OCI-LY7 (cell line): ENCODE measurements at places on chromosomes 12 and 14.

- no peak for DNase-seq
These were observed 67.9 kb upstream of the BEGAIN start for GRCh38 chr14:100654814-100655740.

- no peak for DNase-seq
These were observed 617.6 kb downstream of the TRHDE start for GRCh38 chr12:72889791-72890190.

- DNase-seq, result no peak
These were observed 216.1 kb downstream of the MSRB3 start for GRCh38 chr12:65494537-65494936.

DNA sequence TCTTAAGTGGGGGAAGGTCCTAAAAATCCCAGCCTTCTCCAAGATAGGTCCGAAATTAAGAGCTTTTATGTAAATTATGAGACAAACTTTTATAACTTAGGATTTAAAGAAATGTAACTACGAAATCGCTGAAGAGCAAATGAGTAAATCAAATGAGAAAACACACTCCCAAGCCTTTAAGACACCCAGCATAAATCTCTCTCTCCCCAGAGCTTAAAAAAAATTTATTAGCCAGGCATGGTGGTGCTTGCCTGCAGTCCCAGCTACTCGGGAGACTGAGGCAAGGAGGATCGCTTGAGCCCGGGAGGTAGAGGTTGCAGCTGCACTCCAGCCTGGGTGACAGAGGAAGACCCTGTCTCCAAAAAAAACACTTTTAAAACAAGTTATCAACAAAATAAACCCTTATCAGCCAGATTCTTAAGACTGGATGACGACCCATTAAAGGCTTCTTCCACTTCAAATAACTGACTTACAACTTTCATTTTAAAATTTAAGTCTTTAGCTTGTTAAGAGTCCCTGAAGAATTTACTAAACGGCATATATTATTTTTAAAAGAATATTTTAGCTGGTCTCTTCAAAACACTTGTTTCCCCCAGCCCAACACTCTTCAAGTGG lies 3.2 kb downstream of the PTGES3 start:
- no peak for DNase-seq

DNA sequence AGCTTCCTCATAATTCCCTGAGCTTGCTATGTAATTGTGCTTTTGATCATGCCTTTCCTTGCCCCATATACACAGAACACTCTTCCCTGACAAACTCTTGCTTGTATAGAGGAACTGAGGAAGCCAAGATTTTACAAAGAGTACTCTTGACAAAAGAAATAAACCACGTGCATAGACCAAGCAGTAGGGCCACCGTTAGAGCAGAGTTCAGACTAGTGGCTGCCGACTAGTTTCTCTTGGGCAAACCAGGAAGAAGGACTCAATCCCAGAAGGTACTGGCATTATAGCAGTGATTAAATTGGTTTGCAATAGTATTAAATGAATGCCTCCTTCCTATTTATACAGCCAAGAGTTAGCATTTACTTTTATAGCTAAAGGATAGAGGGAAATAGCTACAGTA lies 146.1 kb downstream of the RAD51B start:
- DNase-seq, result no peak

DNA sequence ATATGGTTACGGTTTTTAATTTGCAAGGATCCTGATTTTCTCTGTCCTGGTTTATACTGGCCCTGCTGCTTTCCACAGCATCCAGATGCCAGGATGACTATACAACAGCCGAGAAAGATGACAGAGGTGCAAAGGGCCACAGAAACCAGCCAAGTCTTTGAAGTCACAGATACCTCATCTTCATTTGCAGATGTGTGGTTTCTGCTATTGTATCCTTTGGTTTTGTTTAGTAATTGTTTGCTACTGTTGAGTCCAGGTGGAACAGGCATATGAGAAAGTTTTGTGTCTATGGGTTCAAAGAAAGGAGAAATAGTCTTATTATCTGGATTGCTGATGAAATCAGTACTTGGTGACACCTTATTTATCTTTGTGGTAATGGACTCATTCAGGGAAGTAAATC lies 17.3 kb upstream of the KLHL42 start:
- no peak for DNase-seq

DNA sequence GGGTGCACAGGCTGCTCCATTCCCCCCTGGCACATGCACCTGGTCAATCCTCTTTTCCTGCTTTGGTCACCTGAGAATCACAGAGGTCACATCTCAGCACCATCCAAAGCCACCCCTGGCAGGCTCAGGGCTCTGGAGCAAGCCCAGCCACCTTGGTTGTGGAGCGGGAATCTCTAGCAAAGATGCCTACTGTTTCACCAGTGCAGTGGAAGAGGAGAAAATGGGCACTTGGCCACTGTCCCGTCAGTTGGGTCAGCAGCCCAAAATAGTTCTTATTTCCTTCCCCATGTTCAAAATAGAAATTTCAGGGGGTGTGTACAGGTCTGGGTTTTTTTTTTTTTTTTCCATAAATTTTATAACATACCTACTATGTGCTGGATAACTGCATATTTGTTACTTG lies 18.3 kb downstream of the RTL1 start:
- DNase-seq, result no peak

DNA sequence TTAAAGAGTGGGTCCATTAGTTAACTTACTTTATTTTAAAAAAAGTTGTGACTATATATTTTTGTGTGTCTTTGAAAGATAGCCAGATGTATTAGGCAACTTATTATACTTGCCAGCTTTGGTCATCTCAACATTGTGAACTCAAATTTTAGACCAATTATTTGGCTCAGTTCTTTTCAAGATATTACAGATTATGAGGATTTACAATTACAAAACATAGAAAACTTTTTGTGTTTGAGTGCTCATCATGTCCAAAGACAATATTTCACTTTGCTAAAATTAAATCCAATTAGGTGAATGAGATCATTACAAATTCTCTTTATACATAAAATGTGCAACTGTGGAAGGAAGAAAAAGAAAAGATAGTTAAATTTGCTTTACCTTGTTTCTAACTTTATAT lies 18.3 kb upstream of the PDE3A start:
- DNase-seq, result no peak

DNA sequence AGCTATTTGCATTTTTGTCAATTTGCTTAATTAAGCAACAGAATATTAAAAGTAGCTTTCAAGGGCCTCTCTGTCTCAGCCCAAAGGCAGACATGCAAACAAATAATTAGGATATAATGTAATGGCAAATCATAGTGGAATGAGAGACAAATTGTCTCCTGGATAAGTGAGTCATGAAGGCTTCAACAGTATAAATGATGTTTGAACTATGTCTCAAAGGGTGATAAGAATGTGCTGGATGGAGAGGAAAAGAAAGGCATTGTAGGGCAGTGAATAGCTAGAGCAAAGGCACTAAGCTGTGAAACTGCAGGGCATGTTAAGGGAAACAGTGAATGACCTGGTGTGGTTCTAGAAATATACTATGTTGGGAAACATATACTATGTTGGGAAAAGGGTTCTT lies 53.5 kb upstream of the PPP1R12A start:
- DNase-seq, result no peak

- no peak for DNase-seq
These were observed 1139.4 kb downstream of the TMEM121 start for GRCh38 chr14:106665814-106666213.

- DNase-seq, result no peak
These were observed 322.9 kb downstream of the ADGRD1 start for GRCh38 chr12:131276501-131277185.

GRCh38 chr12:57086493-57087009 lies 2.4 kb upstream of the NAB2 start:
- DNase-seq, result peak; percentile 72

GRCh38 chr14:26888592-26888991 lies 290.8 kb upstream of the NOVA1 start:
- no peak for DNase-seq

DNA sequence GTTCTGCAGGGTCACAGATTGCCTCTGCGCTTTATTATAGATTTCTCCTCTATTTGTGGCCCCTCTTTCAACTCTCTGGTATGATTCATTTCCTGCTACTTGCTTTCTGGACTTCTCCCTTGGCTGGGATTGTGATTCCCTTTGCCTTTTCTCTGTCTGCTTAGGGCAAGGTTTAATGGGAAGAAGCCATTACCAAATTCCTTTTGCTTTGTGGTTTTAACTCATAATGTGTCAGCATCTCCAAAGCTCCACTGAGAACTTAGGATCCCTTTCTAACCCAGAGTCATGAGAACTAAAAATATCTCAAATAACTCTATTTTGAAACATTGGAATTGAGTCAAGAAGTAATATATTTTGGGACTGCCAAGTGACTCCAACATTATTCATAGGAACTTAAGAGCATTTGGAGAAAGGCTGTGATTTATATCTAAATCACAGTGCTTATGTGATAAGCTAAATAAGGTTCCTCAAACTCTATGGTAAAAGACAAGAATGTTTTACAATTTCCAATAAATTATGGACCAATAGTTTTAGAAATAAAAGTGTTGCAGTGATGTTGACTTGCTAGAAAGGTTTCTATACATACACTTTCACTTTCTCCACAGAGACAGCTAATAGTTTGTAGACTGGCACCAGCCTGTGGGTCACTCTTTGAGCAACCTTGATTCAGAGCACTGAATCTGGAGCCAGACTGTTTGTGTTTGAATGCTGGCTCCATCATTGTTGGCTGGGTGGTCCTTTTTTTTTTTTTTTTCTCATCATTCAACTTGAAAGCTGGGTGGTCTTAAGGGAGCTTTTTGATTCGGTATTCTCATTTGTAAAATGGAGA lies 93.9 kb downstream of the DACT1 start:
- no peak for DNase-seq

DNA sequence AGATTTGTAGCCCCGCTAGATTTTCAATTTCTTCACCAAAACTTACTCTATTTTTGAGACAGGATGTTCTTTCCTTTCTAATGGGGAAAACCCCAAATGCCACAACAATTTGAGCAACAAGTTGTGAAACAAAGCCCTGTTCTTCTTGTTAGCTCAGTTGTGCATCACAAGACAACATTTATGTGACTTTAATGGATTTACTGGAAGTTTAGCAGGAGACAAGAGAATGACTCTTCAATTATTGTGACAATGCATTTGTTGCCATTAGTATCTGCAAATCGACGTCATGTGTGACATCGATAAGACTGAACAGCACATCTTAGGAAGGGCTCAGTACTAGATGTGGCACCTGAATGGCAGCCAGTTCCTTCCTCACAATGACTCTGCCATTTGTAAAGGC lies 1028.9 kb upstream of the TMEM132C start:
- DNase-seq, result no peak

- peak; percentile 26 for DNase-seq
These were observed 23.3 kb upstream of the CCER1 start for GRCh38 chr12:90978117-90978770.

DNA sequence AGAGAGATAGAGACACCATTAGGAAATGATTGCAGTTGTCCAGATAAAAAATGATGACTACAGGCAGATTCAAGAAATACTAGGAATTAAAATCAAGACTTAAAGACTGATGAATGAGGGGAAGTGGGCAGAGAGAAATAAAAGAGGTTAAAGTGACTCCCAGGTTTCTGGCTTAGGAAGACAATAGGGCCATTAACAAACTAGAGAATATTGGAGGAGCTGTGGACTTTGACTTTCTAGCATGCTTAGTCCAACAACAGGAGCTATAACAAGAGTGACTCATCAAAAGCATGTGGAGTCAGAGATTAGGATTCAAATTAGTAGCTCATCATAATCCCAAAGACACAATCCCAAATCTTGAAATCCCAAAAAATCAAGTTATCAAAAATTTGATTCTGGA lies 101.5 kb downstream of the BMP4 start:
- no peak for DNase-seq

DNA sequence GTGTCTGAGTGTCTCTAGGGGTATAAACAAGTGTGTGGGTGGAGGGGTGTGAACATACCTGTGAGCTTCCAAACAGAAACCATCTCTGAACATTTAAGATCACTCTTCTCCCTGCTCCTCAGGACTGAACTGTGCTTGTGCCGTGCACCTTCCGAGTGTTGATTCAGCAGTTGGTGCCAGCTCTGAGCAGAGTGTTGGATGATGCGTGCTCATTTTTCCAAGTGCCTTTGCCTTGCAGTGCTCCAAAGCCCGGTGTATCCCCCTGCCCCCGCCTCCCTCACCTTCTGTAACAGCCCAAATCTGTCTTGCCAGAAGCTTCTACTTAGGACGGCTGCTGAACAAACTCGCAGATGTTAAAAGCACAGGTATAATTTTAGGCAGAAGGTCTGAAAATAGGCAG lies 4.4 kb downstream of the WSCD2 start:
- no peak for DNase-seq

DNA sequence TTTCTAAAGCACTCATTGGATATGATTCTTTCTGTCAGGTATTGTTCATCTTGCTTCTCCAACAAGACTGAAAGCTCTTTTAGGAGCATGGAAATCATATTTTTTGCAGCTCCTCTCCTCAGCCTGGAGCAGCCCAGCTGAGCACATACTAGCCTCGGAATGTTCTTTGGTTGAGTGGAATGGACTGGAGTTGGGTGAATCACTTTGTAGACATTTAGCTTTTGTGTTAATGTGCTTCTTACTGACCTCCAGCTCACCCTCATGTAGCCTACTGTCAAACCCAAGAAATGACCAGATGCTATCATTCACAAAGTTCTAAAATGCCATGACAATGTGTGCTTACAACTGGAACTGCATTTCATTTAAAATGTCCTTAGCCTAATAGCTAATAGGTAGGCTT lies 161.1 kb downstream of the NUAK1 start:
- no peak for DNase-seq

DNA sequence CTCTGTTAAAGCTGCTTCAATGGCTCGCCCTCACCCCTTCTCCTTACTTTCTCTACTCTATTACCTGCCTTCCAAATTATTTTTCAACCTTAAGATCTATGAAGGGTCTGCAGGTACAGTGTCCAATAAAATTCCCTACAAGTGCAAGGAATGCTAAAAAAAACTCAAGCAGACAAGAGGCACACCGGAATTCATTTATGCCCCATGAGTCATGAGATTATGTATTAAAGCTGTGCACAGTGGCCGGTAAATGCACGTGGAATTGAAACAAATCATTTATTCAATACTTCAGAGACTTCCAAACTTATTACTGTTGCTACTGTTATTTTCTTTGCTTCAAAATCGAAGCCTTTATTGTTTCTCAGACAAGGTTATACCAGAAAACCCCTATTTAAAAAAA lies 68.4 kb downstream of the ST8SIA1 start:
- DNase-seq, result no peak

GRCh38 chr12:19144985-19145384 lies 15.5 kb downstream of the PLEKHA5 start:
- no peak for DNase-seq

- DNase-seq, result no peak
These were observed 222.0 kb upstream of the CPNE8 start for GRCh38 chr12:39127401-39127800.

DNA sequence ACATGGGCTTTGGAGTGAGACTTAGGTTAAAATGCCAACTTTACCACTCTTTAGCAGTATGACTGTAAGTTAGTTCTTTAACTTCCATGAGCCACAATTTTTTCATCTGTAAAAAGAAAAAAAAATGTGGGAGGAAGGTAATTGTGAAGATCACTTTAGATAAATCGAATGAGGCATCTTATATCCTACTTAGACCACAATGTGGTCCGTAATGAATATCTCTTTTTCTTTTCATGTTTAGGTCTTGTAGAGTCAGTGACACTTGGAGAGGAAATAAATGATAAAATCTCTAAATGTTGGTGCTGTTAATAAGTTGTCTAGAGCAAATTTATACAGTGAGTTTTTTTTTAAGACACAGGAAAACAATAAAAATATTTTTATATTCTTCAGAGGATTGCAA lies 34.3 kb downstream of the RGS6 start:
- no peak for DNase-seq
